Activated naive CD8-positive, alpha-beta T cell treated with anti-CD3 and anti-CD28 coated beads, Interleukin-2, amount 10 ng/mL, durations not matched to agents 7 days and 5 days (primary cell): ENCODE measurements at places on chromosomes 5 and 9.

DNA sequence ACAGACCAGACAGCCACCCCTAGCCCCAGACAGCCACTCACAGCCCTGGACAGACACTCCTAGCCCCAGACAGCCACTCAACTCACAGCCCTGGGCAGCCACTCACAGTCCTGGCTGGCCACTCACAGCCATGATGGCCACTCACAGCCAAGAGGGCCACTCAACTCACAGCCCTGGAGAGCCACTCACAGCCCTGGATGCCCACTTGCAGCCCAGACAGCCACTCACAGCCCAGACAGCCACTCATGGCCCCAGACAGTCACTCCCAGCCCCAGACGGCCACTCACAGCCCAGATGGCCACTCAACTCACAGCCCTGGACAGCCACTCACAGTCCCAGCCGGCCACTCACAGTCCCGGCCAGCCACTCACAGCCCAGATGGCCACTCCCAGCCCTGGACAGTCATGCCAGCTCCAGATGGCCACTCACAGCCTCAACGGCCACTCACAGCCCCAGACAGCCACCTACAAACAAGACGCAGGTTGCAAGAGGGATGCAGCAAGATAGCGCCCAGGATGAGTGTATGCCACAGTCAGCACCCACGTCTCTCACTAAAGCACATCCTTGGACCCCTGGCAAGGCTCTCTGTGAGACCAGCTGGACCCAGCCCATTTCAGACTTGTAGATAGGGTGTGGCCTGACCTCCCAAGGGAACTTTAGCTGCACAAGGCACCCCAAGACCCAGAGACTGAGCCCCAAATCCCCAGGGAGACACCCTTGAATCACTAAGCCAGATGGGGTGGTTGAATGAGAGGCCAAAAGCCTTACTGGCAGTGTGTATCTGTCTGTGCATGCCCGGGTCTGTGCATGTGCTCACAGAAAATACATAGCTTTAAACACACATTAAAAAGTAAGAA, 22.4 kb downstream of the ZDHHC11B start:
- DNase-seq: no peak

GRCh38 chr9:125235804-125236519, 5.2 kb downstream of the HSPA5 start:
- no peak for DNase-seq

GRCh38 chr9:68648971-68649370, 56.1 kb upstream of the PIP5K1B start:
- no peak for DNase-seq

GRCh38 chr9:27545471-27545870, 15.9 kb upstream of the MOB3B start:
- no peak for DNase-seq

DNA sequence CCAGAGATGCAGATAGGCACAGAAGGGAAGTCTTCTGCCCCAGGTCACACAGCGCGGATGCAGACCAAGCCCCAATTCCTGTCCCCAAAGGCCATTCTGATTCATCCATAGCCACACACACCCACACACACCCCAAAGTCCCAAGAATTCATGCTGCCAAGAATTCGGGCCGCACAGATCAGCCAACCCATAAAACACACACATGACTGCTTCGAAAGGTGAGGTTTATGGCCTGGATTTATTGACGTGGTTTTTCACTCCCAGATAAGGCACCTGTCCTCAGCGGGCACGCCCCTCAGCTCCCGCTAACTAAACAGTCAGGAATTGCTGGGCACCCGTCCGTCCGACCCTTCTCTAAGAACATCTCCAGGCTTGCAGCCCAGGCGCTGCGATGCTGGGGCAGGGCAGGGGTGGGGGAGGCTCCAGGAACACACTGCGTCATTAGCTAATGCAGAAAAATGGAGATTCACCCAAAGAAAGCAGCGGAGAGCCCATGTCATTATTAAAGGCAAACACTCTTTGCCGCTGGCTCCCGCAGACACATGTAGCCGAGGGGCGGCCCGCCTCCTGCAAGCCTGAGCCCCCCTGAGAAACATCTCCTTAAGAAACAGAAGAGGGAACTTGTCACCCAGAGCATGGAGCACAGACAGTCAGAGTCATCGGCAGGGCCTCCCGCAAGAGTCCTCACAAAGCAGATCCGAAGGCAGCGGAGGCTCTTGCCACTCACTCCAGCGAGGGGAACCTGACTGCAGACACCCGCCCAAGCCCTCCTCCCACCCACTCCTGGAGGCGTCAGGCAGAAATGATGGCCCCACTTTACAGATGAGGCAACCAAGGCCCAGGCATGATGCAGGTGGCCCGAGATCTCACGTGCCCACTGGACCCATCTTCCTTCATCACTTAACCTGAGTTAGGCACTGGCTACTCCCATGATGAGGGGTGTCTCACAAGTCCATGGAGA, 19.9 kb downstream of the VAV2 start:
- no peak for DNase-seq

GRCh38 chr9:107637421-107638420, 148.2 kb upstream of the KLF4 start:
- DNase-seq: no peak

DNA sequence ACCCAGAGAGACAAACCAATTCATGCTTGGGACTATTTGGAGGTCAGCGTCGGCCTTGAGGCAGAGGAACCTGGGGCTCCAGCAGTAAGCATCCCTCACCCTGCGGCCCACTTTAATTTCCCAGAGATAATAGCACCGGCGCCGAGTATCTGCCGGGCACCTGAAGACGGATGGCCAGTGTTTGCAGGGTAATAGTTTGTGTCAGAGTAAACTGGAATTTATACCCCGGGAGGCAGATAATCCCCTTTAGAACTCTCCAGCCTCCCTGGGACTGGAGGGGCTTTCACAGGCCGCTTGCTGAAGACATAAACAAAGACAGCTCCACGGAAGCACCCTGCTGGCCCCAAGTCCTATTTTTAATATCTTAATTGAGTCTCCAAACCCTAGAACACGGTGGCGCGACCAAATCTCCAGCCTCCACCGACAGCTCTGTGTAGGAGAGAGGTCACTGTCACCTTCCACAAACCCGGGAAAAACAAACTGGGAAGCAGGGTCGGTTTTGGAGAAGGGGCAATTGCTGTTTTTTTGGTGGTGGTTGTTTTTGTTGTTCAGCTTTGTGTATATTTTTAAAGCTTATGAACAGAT, 17.4 kb upstream of the FCN1 start:
- DNase-seq: no peak

- DNase-seq: no peak
Measured at GRCh38 chr5:14869668-14870164, 1.9 kb downstream of the ANKH start.

GRCh38 chr5:117594166-117594565, 1019.5 kb upstream of the SEMA6A start:
- DNase-seq: no peak

- DNase-seq: peak; percentile 5
Measured at GRCh38 chr5:135245521-135246499, 153.2 kb downstream of the MACROH2A1 start.

DNA sequence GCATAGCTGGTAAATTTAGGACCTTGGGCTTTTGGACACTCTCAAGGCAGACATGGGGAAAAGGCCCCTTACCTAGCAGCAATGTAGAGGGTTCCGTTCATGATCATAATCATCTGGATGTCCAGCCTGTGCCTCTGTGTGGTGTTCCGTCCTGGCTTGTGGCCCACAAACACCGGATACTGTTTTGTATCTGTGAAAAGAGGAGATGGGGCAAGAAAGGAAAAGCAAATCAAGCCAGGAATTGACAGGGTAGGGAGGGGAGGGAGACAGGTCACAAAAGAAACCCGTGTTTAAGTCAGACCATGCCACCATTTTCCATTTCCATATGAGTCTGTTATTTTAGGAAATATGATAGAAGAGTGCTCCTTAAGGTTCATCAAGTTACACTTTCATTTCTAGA, 72.5 kb downstream of the SEMA6A start:
- DNase-seq: no peak

DNA sequence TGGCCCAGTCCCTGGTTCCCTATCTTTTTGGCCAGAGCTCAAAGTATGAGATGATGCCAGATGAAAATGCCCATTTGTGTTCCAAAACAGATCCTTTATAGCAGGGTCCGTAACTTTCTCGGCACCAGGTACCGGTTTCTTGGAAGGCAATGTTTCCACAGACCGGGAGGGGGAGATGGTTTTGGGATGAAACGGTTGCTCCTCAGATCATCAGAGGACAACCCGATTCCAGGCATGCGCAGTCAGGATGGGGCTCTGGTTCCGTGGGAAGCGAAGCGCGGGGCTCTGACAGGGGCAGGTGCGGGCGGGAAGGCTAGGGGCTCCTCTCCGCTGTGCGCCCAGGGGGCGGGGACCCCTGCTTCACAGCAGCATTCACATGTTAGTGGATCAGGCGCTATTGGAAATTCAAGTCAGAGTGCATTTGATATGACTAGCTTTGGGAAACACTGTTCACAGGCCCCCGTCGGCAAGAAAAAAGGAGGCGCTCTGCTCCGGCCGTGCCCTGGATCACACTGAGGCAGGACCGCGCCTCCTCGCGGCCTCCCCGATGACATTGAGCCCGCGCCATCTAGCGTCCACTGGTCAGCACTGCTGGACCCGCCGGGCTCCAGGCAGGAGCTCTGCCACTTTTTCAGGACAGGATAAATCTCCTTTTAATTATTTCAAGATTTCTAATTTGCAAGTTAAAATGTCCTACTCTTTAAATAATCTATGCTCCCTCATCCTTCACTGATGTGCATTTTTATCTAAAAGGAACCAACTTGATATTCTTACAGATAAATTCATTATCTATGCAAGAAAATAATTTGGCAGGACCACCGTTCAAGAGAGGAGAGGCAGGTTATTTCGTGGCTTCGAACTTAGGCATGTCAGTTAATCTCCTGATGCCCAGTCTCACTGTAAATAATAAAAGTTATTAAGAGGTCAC, 190.0 kb downstream of the FANCC start:
- DNase-seq: peak; percentile 79

DNA sequence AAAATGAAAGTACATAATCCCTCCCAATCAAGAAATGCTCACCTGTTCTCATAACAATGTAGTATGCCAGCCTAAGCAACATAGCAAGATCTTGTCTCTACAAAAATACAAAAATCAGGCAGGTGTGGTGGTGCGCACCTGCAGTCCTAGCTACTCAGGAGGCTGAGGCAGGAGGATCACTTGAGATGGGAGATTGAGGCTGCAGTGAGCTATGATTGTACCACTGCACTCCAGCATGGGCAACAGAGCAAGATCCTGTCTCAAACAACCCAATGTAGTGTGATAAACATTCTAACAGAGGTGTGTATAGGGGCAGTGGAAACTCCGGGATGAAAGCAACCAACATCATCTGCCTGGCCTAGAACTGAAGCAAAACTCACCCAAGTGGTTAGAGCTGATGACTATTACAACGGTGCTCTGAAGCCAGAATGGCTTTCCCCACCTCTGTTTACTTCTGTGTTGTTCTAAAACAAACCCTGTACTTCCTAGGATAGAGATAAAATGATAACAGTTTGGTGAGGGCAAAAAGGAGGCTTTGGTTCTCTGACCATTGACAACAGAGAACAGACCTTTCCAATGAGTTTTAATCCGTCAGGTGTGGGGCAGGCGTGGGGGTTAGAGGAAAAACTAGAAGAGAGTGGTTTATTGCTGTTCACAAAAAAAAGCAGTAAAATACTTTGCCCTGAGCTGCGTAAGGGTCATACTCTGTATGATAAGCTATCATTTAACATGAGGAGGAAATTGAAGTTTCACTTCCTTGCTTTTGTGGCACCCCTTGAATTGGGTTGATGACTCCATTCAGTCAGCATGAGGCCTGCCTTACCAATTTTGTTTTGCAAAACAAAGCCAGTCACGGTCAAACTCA, 18.9 kb downstream of the WNT8A start:
- DNase-seq: no peak

DNA sequence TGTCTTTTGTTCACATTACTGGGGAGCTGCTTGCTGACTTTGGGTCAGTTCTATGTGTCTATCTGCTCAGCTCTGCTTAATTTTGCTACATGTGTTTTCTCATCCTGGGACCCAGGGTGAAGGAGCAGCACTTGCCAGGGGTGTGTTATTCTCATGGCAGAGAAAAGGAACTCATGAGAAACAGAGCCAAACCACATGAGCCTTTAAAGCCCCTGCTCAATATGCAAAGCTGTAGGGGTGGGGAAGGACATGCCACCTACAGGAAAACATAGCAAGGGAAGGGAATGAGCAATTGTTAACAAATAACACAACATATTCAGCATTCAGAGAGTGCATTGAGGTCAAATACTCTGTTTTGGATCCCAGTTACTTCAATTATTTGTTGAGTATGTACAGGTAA, 290.9 kb downstream of the CDK5RAP2 start:
- no peak for DNase-seq

GRCh38 chr5:176500511-176500910, 36.7 kb downstream of the RNF44 start:
- DNase-seq: no peak

DNA sequence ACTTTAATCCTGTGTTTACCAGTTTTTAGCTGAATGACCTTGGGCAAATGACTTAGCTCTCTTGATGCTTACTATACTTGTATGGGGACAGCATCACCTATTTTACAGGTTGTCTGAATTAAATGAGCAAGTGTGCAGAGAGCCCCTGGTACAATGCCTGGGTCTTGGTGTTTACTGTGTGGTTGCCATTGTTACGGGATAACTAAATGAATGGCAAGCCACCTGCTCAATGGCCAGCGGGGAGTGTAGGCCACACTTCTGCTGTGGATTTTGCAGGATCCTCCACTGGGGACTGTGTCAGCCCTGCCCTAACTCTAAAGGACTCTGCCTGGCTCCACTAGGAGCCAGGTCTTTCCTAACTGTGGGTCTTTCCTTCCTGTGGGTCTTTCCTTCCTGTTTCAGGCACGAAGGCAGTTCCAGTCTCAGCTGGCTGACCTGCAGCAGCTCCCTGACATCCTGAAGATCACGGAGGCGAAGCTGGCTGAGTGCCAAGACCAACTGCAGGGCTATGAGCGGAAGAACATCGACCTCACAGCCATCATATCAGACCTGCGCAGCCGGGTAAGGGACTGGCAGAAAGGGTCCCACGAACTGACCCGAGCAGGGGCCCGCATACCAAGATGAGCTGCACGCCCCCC, 10.3 kb upstream of the GLE1 start:
- no peak for DNase-seq
